Body of pancreas (tissue), 4 donors: ENCODE measurements at places on chromosomes 11 and 22. TPM values are rescaled to one million over a fixed set of nuclear protein-coding genes. Genes with fewer than 3 reads are reported as not detected.

The DDTL gene
- total RNA-seq: 0.66 TPM

The MOGAT2 gene
- total RNA-seq: not detected

The GCAT gene
- 31.6 TPM for total RNA-seq

The GRIA4 gene
- total RNA-seq: 0.26 TPM

The NEFH gene
- total RNA-seq: 0.33 TPM

The VSIG10L2 gene
- total RNA-seq: not detected

The SAAL1 gene
- 14.8 TPM for total RNA-seq

The CLDN5 gene
- 80.4 TPM for total RNA-seq

The NRIP3 gene
- total RNA-seq: not detected

The CHRNA10 gene
- 3.0 TPM for total RNA-seq

The KRTAP5-1 gene
- not detected for total RNA-seq

The DEUP1 gene
- not detected for total RNA-seq

The TRIOBP gene
- 76.5 TPM for total RNA-seq

The ASCL3 gene
- total RNA-seq: not detected

The SCGB1D2 gene
- total RNA-seq: not detected

The RFPL1 gene
- total RNA-seq: not detected

The TMPRSS6 gene
- total RNA-seq: 0.33 TPM

The CCDC15 gene
- total RNA-seq: 0.99 TPM
